CD4-positive, CD25-positive, alpha-beta regulatory T cell (primary cell): ENCODE measurements at places on chromosomes 1 and 21. TPM values are rescaled to one million over a fixed set of nuclear protein-coding genes. Genes with fewer than 3 reads are reported as not detected.

DNA sequence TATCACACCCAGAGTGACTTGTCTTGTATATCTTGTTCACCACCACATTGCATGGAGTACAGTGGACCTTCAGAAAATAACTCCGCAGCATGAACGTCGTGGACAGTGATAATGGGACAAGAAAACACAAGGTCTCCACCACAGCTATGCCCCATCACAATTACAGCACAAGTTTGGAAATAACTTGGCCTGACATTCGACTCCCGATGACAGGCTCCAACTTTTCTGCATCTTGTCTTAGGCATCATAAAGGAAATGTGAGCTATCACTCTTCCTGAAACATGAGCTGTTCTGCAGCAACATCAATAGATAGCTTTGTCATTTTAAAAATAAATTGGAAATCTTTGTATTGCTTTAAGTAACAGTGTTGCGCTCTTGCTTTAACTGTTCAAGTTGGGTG is 2.9 kb downstream of the RRP1B start:
- DNase-seq, result no peak

GRCh38 chr1:179706339-179706941 is 36.7 kb upstream of the FAM163A start:
- peak; percentile 57 for DNase-seq

DNA sequence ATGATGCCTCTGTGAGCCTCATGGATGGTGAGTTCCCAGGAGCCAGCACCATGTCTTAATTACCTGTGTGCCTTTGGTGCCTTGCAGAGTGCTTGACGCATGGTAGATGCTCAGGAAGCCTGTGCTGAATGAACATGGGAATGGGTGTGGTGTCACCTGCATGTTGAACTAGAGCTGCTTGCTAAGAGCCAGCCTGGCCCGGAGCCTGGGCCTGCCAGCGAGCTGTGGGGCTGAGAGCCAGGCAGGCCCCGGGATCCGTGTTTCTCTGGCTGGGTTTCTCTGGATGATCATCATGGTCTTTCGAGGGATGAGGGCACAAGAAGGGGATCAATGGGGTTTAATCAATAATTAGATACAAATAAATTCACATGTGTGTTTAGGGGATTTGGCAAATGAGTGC is 6.7 kb upstream of the TEX35 start:
- DNase-seq, result no peak

GRCh38 chr1:46244656-46245371 is 2.7 kb upstream of the RAD54L start:
- no peak for DNase-seq

CRNN gene
- total RNA-seq, result not detected

DNA sequence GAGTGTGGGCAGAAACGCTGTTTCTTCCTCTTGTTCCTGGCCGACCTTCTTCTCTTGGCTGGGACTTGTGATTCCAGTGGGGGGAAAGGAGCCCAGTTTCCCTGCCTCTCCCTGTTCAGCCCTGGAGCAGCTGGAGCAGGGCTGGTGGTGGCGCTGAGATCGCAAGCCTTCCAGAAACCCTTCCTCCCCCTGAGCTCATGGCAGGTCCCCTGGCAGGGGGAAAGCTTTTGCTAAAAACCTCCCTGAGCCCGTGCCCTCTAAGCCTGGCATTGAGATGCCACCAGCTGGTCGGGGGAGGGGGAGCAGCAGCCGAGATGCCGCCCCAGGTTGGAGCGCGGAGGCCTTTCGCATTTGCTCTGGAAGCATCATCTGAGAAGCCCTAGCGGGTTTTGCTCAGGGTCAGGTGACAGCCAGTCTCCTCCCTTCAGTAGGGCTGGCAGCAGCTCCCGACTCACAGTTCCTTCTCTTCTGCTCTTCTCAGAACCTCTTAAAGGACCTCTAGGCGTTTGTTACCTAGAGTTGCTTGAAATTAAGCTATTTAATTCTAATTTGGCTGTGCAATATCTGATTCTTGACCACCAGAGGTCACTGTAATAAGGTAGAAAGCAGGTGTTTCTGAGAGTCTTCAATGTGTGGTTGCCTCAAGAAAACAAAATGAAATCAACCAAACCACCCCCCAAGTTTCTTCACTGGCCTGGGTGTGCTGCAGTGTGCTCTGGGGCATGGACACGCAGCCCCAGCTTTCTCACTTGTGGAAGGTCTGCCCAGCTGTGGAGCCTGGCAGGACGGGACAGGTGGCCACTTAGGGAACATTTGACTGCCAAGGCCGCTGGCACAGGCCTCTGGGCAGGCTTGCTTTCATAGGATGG is 257.3 kb downstream of the CAMTA1 start:
- DNase-seq, result peak; percentile 39

DNA sequence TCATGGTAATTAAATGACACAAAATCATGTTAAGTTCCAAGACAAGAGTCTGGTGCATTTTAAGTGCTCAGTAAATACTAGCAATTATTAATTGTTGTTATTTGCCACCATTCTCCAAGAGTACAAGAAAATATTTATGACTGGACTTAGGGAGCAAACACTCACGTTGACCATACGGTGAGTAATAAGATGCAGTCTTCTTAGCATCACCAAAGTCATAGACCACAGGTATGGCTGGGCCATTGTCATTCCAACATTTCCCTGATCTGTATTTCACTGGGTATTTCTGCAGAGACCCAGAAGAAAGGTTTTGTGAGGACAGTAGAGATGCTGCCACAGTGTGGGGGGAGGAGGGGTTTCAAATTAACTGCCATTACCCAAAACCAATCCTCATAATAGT is 4.7 kb downstream of the ITLN2 start:
- no peak for DNase-seq

- no peak for DNase-seq
Observed at GRCh38 chr1:182143825-182144645, 82.5 kb upstream of the ZNF648 start.
